ENCODE measurements at places on chromosomes 12 and 14.
A peak's percentile ranks its signal among the peaks of the same experiment; 100 is the strongest.

- no peak for DNase-seq
Observed at GRCh38 chr12:55717011-55718007, 1.5 kb downstream of the BLOC1S1 start.

GRCh38 chr14:22978981-22979671 lies 3.2 kb downstream of the AJUBA start:
- no peak for DNase-seq

- no peak for DNase-seq
Observed at GRCh38 chr12:47035484-47035883, 43.9 kb upstream of the PCED1B start.

GRCh38 chr14:93970965-93971634 lies 5.3 kb downstream of the ASB2 start:
- DNase-seq = no peak

DNA sequence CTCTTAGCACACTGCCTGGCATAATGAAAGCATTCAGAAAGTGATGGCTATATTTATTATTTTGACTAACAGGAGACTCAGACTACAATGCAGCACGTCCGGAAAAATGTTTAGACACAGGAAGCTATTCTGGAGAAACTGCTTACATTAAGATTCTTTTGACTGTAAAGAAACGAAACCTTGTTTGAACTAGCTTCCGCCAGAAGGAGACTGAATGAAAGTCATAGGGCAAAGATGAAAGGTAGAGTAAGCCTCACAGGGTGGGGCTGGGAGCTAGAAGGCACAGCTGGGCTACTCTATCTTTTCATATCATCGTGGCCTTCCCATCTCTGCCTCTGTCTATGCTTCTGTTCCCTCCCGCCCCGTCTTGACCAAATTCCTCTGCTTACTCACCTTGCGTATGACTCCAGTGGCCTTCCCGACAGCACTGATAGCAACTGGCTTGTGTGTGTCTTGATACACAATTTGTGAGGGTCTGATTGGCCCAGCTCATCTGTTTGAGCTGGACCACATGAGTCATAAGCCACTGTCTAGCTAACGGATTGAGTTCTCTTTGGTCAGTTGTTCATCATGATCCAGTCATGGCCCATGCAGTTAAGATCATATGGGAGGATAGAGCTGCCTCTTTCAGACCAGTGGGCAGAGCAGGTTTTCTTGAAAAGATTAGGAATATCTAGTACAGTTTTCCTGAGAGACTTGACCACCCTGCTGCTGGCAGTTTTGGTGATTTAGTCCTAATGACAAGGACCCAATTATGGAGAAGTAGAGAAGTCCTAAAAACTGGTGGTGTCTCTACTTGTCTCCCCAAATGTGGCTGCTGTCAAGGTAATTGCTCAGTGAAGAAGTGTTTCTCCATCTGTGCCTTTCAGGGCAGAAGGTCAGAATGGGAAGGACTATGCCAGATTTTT lies 151.5 kb upstream of the SLC38A2 start:
- peak; percentile 42 for DNase-seq
